ENCODE measurements at places on chromosomes 4 and X.

DNA sequence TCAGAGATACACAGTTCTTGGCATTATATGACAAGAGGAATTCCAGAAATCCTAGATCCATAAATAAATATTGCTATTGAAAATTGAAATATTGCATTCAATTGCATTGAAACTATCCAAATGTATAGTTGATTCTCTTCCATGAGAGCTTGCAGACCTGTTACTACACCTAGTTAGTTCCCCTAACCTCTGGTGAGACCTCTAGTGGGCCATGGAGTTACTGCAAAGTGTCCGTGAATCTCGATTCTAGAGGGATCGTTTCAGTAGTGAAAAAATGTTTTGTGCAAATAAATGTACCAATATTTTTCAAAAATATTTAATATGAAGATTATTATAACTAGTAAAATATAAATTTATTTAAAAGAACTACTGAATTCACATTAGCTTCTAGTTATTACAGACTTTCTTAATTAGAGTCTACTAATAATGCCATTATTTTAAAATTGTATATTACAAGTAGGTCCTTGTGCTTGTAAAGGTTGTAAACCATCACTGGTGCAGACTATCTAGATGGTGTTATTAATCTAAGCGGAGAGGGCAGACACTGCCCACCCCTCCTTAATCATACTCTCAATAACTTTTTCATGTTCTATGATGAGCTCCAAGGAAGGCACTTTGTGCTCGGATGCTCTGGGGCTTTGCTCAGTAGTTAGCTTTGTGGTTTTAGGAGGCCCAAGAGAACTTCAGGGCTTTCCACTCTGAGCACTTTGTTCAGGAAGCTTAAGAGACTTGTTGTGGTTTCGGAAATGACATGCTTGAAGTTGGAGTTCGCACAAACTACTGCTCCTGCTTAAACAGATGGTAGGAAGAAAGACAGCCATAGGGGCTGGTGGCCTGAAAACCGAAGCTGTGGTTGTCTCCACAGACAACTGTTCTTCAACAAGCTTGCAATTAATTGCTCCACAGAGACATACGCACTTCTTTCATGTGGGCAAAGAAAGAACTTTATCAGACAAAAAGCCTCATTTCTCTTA is 42.8 kb downstream of the IL21 start:
- peak; percentile 39 for DNase-seq

DNA sequence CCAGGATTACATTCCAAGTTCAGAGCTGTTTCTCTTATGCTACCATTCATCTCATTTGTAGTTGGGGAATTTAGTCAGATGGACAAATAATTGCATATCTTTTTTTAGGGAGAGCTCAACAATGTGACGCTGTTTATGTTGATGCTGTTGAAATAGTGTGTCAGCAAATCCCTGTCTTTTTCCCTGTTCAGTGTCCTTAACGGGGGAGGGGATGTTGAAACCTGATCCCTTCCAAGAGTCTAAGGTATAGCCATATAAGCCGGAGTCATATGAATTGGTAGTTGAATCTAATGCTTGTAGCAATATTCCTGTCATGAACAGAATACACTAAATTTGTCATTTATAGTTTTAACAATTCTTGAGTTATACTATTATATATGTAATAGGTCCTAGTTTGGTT is 293.5 kb upstream of the FAT1 start:
- DNase-seq: no peak

DNA sequence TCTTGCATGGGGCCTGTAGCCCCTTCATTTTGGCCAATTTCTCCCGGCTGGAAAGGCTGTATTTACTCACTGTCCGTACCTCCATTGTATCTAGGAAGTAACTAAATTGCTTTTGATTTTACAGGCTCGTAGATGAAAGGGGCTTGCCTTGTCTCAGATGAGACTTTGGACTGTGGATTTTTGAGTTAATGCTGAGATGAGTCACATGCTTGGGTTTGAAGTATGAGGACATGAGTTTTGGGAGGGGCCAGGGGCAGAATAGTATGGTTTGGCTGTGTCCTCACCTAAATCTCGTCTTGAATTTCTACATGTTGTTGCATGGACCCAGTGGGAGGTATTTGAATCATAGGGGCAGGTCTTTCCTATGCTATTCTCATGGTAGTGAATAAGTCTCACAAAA is 407.6 kb upstream of the NDST3 start:
- no peak for DNase-seq

- DNase-seq: no peak
Measured at GRCh38 chrX:99077099-99077498, 1333.0 kb downstream of the PCDH19 start.

DNA sequence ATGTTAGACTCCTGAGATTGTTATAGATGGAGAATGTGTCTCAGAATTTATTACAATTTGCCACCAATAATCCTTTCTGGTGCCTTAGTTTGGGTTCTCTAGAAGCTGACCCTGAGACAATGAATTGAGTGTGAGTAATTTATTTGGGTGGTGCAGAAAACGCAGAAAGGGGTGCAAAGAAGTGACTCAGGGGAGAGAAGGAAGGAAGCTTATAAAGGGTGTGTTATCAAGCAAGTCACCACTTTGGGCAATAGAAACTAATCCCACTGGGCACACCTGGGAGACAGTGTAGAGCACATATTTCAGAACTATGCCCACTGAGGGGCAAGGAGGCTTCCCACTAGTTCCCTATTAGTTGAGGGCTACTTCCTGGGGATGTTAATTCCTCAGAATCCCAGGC is 320.6 kb downstream of the MID1IP1 start:
- no peak for DNase-seq

DNA sequence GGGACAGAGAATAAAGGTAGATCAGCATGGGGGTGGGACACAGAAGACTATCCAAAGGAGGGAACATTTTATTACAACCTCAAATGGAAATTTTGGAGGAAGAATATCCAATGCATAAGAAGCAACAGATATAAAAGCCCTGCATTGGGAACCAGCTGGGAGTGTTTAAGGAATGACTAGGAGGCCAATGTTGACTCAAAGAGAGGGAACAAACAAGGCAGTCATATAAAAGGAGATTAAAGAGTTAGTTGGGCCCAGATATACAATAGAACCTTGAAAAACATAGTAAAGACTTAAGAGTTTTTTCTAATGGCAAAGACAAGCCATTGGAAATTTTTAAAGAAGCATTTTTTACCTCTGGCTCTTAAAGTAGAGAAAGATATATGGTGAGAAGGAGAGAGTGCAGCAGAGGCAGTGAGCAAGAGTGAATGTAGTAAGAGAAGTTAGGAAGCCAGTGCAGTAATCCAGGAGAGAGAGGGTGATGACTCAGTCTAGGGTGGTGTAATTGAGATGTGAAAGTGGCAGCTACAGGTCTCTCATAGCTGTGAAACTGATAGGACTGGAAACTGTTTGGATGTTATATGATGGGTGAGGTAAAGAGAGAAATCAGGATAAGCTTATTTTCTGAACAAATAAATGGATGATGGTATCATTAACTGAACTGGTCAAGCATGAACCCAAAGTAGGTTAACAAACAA is 182.2 kb upstream of the ATOH1 start:
- DNase-seq: no peak

- no peak for DNase-seq
Measured at GRCh38 chrX:74340051-74340450, 36.1 kb downstream of the ZCCHC13 start.

- DNase-seq: no peak
Measured at GRCh38 chr4:120557372-120557771, 365.2 kb downstream of the PRDM5 start.
